ENCODE measurements at places on chromosomes 2 and 18.

- DNase-seq: no peak
Measured at GRCh38 chr2:207243601-207244000, 77.9 kb upstream of the KLF7 start.

GRCh38 chr18:13416208-13416607, 197.6 kb downstream of the LDLRAD4 start:
- no peak for DNase-seq

- DNase-seq: no peak
Measured at GRCh38 chr18:79750980-79751571, 46.7 kb upstream of the KCNG2 start.

DNA sequence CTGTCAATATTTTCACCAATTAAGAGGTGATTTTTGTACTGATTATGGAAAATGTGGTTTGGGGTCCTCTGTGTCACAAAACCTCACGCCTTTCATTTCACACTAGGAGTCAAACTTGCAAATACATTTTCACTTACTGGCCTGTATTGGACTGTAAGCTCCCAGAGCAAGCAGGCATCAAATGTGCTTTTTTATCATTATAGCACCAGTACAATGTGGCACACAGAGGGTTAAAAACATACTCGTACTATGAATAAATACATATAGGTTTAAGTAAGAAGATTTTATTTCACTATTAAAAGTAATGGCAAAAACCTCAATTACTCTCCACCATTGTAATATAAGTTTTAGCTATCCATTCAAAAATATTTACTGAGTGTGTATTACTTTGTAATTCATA, 56.7 kb downstream of the ABCB11 start:
- DNase-seq: no peak

DNA sequence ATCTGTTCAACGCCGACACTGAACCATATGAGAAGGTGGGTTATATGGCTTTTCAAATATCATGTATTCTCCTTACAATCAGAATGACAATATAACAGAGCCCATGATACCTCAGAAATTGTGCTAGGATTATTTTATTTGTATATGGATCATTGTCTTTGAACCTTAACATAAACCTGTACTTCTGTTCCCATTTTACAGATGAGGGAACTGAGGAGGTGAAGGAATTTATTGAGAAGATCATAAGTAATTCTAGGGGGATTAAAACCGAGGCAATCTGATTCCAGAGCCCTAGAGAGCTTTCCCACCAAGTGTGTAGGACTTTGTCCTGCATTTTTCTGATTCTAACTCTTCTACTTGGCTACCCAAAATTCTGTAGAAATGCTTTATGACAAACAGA, 279.8 kb upstream of the FANCL start:
- no peak for DNase-seq

- no peak for DNase-seq
Measured at GRCh38 chr2:69109255-69109654, 96.3 kb downstream of the ANTXR1 start.

DNA sequence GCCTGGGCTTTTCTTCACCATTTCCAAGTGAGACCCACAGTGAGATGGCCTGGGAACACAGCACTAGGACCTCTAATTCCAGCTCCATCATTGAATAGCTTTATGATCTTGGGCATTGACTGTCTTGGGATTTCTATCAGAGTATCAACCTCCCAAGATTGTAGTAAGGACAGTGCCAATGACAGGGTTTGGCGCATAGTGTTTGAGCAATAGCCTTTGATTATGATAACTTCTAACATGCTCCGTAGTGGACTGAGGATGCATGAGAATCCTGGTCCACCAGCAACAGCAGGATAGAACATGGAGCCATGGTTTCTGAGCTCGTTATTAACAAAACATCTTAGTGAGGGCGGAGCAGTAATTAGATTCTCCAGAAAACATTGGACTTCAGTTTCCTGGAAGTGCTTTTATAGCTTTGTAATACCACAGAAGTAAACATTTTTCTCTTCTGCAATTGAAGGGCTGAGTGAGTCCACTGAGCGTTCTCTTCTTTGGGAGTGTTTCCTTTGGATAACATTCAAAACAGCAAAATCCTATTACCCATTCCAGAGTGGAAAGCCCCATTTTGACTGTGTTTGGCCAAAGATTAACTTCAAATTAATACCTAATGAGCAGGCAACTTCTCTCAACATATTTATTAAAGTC, 63.7 kb downstream of the IL1R2 start:
- no peak for DNase-seq

GRCh38 chr2:211854832-211855231, 683.8 kb downstream of the ERBB4 start:
- no peak for DNase-seq
